ENCODE measurements at places on chromosomes 3 and 15.
A peak's percentile ranks its signal among the peaks of the same experiment; 100 is the strongest.

- DNase-seq, result no peak
Observed at GRCh38 chr3:70615286-70615685, 302.8 kb upstream of the MDFIC2 start.

- peak; percentile 79 for DNase-seq
Observed at GRCh38 chr3:115996420-115997108, 373.3 kb downstream of the GAP43 start.

DNA sequence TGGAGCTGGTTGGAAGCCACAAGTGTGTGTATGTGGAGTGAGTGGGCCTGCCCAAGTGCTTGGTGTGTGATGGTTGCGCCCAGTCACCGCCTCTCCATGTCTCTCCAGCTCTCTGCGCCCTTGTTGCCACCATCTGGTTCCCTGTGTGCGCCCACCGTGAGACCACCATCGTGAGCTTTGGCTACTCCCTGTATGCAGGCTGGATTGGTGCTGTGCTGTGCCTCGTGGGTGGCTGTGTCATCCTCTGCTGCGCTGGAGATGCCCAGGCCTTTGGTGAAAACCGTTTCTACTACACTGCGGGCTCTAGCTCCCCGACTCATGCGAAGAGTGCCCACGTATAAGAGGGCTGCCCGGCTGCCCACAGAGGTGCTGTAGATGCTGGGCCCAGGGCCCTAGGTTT is 13.7 kb downstream of the CLDN11 start:
- no peak for DNase-seq

DNA sequence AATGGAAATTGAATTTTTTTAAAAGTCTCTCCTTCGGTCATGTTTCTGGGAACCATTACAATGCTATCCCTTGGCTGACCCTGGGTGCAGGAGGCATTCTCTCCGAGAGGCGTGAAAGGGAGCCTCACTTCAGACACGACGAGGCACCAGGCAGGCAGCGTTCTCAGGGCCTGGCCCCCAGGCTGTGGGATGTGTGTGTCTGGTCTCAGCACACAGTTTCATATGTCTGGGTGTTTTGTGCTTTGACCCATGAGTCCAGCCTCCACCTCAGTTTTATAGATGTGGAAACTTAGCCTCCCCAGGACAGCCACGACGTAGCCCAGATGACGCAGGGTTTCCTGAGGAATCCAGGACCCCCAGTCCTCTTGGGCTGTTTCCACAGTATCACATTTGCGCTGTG is 34.0 kb downstream of the FGD5 start:
- no peak for DNase-seq

DNA sequence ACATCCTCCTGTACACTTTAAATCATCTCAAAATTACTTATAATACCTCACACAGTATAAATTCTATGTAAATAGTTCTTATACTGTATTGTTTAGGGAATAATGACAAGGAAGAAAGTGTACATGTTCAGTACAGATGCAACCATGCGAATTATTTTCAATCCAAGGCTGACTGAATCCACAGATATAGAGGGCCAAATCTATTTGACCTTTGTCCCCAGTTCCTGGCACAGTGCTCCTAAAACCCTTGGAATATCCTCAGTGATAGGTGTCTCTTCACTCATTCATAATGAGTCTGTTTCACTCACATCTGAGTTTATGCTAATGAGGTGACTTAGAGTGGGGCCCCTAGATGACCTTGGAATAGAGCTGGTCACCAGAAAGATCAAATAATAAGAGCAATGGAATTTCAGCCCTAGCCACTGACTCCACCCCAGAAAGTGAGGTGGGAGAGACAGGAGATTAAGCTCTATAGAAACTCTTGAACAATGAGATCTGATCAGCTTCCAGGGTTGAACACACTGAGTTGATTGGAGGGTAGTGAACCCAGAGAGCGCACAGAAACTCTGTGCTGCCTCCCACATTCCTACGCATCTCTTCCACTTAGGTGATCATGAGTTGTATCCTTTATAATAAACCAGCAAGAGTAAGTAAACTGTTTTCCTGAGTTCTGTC is 65.3 kb downstream of the ADAM10 start:
- DNase-seq, result no peak

DNA sequence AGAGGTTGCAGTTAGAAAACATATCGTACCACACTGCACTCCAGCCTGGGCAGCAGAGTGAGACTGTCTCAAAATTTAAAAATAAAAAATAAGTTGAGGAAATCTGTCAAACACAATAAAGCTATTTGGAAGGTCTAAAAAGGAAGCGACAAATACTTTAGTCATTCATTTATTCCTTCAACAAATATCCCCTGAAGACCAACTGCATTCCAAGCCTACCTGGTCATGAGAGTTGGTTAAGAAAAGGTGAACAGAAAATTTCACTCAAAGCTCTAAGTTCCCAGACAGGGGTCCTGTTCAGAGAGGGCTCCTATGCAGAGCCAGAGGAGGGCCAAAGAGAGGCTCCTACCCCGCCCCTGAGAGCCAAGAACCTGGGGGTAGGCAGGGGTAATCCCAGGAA is 15.4 kb upstream of the PRKAR2A start:
- no peak for DNase-seq

DNA sequence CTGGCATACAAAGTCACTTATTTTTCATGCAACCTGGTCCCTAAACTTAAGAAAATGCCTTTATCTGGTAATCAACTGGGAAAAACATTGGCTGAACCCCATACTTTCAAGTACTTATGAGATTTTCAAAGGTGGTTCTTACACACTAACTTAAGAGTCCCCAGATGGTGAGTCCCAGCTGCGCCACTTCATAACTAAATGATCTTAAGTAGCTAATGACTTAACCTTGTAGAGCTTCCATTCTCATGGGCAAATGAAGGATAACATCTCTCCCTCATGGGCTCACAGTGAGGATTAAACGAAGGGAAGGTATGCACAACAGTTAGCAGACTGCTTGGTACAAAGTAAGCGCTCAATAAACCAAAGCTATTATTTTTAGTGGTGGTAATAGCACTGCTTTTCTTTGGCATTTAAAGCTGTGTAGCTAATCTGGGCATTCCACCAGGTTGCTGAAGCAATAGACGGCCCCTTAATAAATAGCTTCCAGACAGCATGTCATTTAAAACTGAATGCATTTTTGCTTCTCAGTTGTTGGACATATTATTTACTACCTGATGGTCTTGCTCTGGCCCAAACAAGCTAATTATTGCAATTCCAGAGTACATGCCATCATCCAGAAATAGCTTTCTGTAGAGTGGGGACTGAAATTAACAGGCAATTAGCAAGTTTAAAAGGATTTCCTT is 55.4 kb downstream of the LIPC start:
- peak; percentile 30 for DNase-seq

DNA sequence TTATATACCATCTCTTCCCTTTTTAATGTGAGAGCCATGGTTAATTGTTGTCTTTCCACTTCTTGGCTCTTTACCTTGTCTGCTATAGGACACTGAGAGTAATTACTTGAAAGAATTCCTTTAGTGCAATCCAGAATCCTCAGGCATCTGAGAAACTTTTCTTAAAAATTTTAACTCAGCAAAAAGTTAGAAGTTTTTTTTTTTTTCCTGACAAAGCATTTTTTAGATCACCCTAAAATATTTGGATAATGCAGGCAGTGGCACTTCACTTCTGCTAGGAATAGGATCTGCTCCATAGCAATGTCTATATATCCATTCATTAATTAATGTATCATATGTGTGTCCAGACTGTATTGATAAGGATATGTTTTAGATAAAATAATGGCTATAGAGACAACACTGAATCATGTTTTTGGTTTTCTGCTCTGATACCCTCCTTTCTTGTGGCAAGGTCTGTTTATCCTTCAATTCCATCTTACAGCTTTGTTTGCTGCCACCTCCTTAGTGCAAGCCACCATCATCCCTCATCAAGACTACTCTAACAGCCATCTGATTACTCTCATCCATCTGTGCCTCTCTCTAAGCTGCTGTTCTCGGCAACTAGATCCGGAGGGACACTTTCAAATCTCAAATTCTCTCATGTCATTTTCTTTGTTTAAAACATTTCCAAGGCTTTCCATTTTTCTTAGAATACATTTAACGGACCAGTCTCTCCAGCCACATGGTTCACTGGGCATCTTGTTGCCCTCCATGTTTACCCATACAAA is 563.5 kb downstream of the EDEM1 start:
- DNase-seq, result no peak

GRCh38 chr15:78810003-78810361 is 1.3 kb downstream of the ADAMTS7 start:
- no peak for DNase-seq

DNA sequence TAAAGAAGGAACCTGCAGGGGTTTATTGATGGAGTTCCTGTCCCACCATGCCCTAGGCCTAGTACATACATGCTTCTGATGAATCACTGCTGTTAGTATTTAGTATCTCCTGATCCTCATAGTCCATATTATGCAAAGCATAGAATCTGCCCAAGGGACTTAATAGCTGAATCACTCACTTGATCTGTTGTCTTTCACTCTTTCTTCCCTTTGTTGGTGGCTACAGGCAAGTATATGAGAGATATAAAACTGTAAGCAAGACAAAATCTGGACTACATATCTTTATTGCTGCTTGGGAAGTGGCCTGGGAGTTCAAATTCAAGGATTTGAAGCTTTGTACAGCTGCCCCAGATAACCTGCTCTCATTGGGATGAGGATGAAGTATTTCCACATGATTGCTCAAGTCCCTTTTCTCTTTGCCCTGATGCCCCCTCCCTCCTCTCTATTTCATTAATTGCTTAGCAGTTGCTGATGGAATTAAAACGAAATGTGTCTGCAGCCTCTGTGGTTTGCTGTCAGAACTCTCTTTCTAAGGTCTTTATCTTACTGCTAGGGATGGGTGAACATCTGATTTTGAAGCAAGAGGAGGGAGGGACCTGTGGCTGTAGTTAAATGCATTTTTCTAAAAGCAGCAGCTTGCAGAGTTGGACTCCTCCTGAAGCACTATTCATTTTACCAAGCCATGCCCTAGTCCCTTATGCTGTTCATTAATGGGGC is 114.1 kb downstream of the ZNF609 start:
- peak; percentile 47 for DNase-seq

DNA sequence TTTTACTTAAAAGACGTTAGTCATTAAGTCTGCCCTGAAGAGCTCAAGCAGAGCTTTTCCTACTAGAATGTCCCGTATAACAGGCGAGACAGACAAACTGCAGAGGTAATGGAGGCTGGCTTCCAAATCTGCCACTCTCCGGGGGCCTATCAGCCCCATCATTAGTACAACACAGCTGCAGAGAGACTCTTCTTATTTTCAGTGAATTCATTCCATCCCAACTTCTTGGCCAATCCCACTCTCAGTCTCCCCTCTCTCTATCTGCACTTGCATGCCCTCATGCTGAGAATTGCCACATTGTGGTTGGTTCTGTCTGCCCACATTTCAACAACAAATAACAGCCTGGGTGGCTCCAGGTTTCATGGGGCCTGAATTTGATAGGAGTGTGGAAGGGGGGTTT is 412.7 kb downstream of the ERC2 start:
- DNase-seq, result no peak

- DNase-seq, result no peak
Observed at GRCh38 chr3:127330385-127330784, 42.5 kb upstream of the PRR20G start.

- DNase-seq, result no peak
Observed at GRCh38 chr15:31444844-31445243, 118.2 kb downstream of the KLF13 start.

DNA sequence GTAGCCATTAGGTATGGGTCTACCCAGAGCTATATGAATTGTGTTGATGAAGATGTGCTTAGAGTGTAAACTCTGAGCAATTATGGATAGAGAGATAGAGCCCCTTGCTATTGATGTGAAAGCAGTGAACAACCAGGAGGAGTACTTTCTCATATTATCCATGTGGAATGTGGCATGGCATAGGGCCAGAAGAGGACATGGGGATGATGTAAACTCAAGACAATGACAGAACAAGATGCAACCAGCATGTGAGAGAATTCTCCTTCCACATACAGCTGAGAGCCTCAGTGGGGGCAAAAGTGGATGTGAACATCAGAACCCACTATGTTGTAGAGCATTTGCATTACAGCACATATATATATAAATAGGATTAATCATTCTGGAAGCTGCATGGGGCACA is 36.4 kb upstream of the BNC1 start:
- DNase-seq, result no peak

GRCh38 chr15:67082007-67082536 is 16.7 kb downstream of the SMAD3 start:
- no peak for DNase-seq

DNA sequence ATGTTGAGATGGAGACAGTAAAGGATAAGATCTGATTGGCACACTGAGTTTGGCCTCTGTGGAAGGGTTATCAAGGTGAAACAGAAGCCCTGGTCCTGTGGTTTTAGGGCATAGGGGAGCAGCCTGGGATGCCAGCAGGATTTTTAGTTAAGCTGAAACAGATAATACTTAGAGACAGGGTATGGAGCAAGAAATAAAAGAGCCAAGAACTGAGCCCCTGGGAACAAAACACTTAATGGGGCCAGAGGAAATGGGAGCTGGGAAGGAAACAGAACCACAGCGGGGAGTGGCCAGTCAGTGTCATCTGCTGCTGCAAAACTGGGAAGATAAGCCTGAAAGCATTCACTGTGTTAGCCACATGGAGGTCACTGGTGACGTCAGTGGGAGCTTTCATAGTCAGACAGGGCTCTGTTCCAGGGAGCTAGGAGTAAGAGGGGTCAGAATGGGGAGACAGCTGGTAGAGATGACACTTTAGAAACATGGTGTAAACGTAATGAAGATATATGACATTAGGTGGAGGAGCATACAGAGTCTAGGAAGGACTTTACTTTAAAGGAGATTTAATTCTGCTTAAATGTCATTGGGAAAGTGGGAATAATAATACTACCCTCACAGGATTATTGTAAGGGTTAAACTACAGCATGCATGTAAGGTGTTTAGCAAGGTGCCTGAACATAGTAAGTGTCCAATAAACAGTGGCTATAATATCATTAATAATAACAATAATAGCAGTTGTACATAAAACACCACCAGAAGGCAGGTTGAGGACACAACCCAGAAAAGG is 172.7 kb upstream of the CTNNB1 start:
- peak; percentile 42 for DNase-seq

DNA sequence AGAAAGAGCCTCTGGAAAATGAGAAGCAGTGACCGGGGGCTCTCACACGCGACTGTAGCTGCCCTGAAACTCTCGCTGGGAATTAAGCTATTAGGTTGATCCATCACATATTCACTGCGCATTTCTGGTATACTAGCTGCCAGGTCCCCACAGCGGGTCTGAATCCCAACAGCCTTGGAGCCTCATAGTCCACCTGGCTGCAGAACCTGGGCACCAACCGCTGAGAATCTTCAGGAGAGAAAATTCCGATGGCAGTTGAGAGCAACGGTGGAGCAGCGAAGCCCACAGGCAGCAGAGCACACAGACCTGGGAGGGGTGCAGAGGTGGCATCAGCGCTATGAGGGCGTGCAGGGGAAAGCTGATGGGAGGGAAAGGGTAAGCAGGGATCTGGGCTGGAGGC is 75.1 kb downstream of the FAM174B start:
- DNase-seq, result no peak

- no peak for DNase-seq
Observed at GRCh38 chr3:15283702-15284101, 48.7 kb downstream of the SH3BP5 start.

DNA sequence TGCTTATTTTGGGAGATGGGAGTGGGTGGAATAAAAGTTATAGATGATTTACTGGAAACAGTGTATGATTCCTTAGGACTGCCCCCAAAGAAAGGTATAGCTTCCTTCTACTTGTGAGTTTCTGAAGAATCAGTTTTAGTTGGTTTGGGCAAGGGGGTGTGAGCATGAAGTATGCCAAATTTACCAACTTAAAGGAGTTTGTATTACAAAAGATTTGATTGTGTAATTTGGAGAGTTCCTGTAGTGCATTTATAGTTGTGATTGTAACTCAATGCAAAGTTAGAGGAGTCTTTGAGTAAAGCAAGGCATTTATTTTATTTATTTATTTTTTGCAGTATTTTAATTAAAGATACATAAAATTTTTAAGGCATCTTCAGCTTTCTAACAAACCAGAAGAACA is 42.8 kb downstream of the TSC22D2 start:
- DNase-seq, result peak; percentile 21
